Activated CD8-positive, alpha-beta memory T cell treated with anti-CD3 and anti-CD28 coated beads for 4 hours (primary cell): ENCODE measurements at places on chromosomes 3 and 15.

DNA sequence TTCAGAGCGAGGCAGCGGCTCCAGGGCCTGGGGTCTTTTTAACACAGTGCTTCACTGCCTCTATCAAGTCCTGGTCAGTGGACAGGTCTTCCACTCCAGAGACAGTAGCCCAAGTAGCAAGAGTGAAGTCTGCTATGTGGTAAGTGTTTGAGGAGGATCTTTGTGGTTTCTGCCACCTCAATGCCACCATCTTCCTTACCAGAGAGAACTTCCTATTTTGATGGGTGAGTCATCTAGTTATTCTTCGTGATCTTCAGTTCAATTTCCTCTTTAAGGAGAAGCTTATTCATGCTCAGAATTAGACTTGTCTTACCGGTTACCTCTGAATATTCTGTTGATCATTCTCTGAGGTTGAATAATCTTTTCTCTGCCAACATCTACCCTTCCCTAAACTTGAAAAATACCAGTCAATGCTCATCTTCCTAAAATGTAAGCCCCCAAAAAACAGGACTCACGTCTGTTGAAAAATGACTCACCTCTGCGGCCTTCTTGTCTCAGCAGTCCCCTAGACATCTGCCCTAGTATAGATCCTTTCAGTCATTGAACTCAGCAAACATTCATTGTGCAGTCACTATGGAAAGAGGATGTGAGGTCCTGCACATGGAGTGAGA, 32.2 kb upstream of the BCL6 start:
- DNase-seq: no peak

DNA sequence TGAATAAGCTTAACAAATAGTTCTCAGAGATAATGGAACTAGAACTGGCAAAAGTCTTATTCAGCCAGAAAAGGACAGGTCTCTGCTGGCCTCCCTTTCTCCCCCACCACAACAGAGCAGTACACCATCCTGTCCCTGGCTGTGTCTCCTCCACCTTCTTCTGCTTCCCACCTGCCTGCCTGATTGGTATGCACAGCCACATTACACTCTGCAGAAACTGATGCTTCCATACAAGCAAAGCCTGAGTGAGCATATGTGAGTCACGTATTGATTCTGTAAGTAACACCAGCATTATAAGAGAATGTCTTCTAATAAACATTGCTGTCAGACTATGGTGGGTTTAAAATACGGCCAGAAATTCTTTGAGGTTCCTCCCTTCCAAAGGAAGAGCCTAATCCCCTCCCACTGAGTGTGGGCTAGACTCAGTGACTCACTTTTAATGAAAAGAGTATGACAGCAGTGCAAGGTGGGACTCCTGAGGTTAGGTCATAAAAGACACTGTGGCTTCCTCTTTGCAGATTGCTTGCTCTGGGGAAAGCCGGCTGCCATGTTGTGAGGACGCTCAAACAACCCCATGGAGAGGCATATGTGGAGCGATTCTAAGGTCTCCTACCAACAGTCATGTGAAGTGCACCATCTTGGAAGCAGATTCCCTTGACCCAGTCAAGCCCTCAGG, 44.4 kb downstream of the ANXA2 start:
- no peak for DNase-seq

GRCh38 chr3:161415506-161416231, 44.4 kb upstream of the SPTSSB start:
- no peak for DNase-seq

- no peak for DNase-seq
Measured at GRCh38 chr15:84725001-84725491, 9.1 kb upstream of the SEC11A start.

DNA sequence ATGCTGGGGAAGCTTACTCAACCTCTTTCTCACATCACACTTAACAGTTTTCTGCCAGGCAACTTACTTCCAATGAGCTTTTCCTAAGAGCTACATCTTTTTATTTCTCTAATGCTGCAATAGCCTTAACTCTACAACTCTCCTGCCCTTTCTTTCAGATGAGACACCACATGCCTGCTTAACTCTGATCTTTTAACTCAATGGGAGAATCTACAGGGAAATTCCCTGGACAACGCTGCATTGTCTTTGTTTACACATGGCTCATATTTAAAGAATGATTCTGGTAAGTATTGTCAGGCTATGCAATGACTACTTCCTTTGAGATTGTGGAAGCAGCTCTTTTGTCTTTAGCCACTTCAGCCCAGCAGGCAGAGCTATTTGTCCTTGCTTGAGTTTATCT, 353.1 kb upstream of the BCHE start:
- DNase-seq: no peak

- no peak for DNase-seq
Measured at GRCh38 chr15:93943586-93943985, 287.8 kb upstream of the MCTP2 start.

GRCh38 chr3:157871838-157872460, 234.3 kb downstream of the SHOX2 start:
- DNase-seq: no peak

- DNase-seq: no peak
Measured at GRCh38 chr3:65901226-65901625, 137.5 kb downstream of the MAGI1 start.

DNA sequence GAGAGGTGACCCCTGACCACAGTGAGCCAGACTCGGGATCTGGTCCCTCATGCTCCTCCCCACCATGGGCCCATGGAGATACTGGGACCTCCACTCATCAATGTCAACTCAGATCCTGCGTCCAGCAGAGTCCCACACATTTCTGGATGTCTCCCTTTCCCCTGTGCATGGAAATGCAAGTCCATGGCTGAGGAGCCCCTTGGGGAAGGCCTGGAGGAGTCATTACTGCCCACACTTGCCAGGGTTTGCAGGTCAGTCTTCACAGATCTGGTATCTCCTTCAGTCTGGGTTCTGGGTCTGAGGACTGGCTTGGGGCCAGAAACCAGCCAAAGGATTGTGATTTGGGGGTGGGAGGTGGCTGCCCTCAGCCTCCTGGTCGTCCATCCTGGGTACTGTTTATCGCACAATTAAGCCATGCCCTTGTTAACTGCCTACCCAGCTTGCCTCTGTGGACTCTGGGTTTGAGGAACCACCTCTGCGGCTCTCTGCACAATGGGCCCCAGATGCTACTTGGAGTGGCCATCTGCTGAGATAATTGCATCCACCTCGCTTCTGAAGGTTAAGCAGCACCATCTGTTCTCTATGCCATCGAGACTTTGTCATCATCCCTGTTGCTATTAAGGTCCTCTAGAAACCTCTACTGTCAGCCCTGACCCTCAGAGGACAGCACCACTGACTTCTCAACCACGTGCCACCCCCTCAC, 49.9 kb upstream of the KLF13 start:
- no peak for DNase-seq

- no peak for DNase-seq
Measured at GRCh38 chr3:46093327-46093942, 66.2 kb upstream of the XCR1 start.

GRCh38 chr15:69661446-69661845, 208.8 kb downstream of the RPLP1 start:
- DNase-seq: no peak
